ENCODE measurements at places on chromosomes 16 and 17.

- DNase-seq: no peak
Observed at GRCh38 chr17:35069311-35069710, 5.8 kb upstream of the RFFL start.

- no peak for DNase-seq
Observed at GRCh38 chr17:49045376-49045775, 48.2 kb downstream of the IGF2BP1 start.

DNA sequence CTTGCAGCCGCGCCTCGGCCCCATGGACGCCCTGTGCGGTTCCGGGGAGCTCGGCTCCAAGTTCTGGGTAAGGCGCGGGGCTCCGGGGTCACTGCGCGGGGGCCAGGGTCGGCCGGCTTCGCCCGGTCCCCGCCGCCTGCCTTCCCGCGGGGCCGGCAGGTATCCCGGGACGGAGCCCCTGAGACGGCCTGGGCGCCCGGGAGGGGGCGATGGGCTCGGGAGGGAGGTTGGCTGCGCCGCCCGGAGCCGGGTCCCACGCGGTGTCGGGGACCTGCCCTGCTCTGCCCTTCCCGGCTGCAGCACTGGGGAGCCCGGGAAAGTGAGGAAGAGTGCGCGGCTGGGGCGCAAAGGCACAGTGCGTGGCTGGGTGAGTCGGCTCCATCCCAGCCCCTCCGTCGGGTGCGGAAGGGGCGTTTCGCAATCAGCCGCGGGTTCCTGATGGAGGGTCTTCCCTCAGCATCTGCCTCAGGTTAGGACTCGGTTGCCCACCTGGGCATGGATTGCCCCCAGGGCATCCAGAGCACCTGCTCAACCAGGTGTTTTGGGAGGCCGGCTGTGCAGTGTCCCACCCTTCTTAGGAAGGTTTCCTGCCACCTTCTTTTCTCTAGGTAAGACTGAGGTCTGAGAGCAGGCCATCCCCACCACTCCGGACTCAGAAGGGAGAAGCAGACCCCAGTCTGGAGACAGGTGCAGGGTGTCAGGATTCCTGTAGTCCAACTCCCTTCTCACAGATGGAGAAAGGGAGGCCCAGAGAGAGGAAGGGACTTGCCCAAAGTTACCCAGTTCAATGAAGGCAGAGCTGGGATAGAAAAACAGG, 442 bp downstream of the ABCC3 start:
- no peak for DNase-seq

GRCh38 chr17:45290269-45290765, 26.5 kb downstream of the MAP3K14 start:
- no peak for DNase-seq
